Endothelial cell of umbilical vein (primary cell): ENCODE measurements at places on chromosomes 2 and 18. TPM values are rescaled to one million over a fixed set of nuclear protein-coding genes. Genes with fewer than 3 reads are reported as not detected.

NYAP2 gene
- not detected in 2 replicates for total RNA-seq

TM4SF20 gene
- total RNA-seq, result not detected in 2 replicates

TNFAIP6 gene
- total RNA-seq, result not detected in 2 replicates

L3MBTL4 gene
- 0.18 and 0.80 TPM in 2 replicates for total RNA-seq

STEAP3 gene
- 12.7 and 17.4 TPM in 2 replicates for total RNA-seq
